A549 treated with GW870086 at 1 μM for 4 hours (cell line): ENCODE measurements at places on chromosomes 13 and 19. TPM values are rescaled to one million over a fixed set of nuclear protein-coding genes. Genes with fewer than 3 reads are reported as not detected.

Gene ZNF571
- total RNA-seq, result 0.41 to 1.4 TPM (median 0.99 TPM) in 5 replicates

Gene KPTN
- 14.1 to 23.7 TPM (median 22.9 TPM) in 5 replicates for total RNA-seq

Gene PALM
- 9.8 to 18.2 TPM (median 15.0 TPM) in 5 replicates for total RNA-seq

Gene SERPINE3
- not detected in 5 replicates for total RNA-seq

Gene SMIM17
- 0.19 TPM in 1 of 5 replicates, not detected in the others for total RNA-seq

Gene PRMT1
- 397 to 431 TPM (median 408 TPM) in 5 replicates for total RNA-seq

Gene ATP4B
- not detected in 5 replicates for total RNA-seq

Gene C19orf67
- not detected in 5 replicates for total RNA-seq

Gene LRRC25
- total RNA-seq, result not detected in 5 replicates

Gene NPAS1
- total RNA-seq, result 5.0 to 8.2 TPM (median 7.0 TPM) in 5 replicates

Gene GRIN3B
- total RNA-seq, result 1.8 to 3.2 TPM (median 2.6 TPM) in 5 replicates

Gene ZNF776
- 5.0 to 7.4 TPM (median 5.3 TPM) in 5 replicates for total RNA-seq

Gene ZNF420
- total RNA-seq, result 5.2 to 5.7 TPM (median 5.4 TPM) in 5 replicates
